Neural crest cell (in vitro differentiated cells): ENCODE measurements at places on chromosomes 13 and 19. TPM values are rescaled to one million over a fixed set of nuclear protein-coding genes. Genes with fewer than 3 reads are reported as not detected.

DNA sequence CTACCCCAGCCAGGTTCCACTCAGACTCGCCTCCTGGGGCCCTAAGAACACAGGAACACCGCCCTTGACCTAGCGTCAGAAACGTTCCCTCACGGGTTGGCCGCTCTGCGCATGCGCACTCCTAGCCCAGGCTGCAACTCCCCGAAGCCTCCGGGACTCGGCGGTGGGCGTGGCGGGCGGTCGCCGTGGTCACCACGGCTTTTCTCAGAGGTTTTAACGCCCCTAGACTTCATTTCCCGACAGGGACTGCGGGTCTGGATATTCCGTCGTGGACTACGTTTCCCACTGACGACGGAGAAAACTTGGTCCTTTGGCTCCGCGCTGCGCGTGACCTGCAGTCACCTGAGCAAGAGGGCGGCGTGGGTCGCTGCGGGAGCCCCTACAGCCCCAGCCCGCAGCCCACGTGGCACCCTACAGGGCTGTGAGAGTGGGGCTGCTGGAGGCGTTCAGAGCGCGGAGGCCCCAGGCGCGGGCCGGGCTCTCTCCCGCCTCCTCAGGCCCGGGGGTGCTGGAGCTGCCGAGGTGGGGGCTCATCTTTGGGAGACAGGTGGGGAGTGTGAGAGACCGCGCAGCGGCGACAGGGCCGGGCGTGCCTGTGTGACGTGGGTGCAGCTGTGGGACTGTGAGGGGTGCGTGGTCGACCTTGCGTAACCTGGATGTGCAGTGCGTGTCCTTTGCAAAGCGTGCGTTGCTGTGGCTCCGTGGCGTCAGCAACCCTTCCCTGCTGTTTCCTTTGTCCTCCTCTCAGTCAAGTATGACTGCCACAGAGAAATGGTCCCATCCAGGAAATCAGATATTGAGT is 38.0 kb upstream of the ZNF573 start:
- DNase-seq = peak; percentile 68

DNA sequence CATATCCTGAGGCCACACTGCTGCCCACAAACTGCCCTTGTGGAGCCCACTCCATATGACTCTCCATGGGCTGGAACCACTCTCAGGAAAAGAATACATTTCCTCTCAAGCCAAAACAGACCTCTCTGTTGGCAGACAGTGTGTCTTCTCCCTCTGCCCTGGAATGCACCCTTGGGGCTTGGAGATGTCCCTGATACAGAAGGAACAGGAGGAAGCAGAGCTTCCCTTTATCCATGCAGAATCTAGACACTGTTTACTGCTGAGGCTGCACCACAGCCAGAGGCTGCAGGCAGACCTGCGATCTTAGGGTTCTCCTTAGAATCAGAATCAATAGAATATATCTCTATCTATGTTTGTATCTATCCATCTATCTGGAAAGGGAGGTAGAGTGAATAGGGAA is 26.8 kb upstream of the CYP4F8 start:
- no peak for DNase-seq

Gene MAP1S
- 91.8 and 93.4 TPM in 2 replicates for total RNA-seq

Gene LRRC63
- 0.37 and 0.52 TPM in 2 replicates for total RNA-seq

- DNase-seq = no peak
Observed at GRCh38 chr19:18856385-18857126, 24.8 kb downstream of the UPF1 start.

GRCh38 chr19:44792281-44792680 is 14.6 kb downstream of the CBLC start:
- DNase-seq = no peak

DNA sequence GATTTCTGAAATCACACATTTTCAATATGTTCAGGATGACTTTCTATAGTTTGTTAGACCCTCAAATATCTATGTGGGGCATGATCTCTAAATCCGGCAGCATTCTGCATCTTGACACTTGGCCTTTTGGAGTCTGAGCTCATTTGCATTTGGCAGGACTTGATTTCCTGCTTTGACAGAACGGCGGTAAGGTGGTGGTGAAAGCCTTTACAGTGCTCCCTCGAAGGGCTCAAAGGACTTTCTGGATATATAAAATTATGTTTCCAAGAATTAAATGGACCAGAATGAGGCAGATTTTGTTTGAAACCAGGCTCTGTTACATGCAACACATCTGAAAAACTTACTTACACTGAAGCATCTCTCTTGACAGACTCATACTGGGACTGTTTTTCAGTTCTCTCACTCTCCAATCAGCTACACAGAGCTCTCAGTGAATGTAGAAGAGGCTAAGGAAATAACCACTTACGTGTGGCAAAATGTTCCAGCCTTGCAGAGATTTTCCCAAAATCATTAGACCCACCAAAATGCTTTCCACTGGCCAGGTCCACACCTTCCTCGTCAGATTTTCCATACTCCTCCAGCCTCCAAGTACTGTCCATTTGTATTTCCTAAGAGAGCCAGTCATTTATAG is 207.2 kb downstream of the SPRY2 start:
- DNase-seq = no peak

DNA sequence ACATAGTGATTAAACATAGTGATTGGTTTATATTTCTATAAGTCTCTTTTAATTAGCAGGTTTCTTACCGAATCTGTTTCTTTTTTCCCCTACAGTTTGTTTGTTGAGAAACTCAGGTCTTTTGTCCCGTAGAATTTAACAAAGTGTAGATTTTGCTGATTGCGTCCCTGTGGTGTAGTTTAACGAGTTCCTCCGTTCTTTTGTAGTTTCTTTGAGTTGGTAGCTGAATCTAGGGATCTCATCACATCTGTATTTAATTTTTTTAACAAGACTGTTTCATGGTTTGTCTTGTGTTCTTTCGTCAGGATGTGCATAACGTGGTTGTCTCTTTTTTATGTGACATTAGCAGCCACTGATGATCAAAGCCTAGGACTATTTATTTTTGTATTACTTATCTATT is 111.1 kb downstream of the AKAP11 start:
- no peak for DNase-seq

DNA sequence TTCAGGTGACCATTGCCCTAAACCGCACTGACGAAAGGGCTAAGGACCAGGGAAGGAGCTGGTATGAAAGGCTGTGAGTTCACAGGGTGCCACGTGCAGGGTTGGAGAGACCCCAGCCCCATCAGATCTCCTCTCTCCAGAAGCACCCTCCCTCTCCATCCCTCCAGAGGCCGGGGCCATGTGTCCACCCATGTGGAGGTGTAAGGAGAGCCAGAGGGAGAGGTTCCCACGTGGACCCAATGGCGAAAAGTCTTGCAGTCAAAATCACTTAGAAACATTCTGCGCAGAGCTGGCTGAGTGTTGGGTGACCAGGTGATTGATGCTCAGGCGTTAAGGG is 168.3 kb downstream of the COL4A1 start:
- no peak for DNase-seq

GRCh38 chr19:6999933-7000332 is 21.3 kb downstream of the MBD3L2B start:
- no peak for DNase-seq

DNA sequence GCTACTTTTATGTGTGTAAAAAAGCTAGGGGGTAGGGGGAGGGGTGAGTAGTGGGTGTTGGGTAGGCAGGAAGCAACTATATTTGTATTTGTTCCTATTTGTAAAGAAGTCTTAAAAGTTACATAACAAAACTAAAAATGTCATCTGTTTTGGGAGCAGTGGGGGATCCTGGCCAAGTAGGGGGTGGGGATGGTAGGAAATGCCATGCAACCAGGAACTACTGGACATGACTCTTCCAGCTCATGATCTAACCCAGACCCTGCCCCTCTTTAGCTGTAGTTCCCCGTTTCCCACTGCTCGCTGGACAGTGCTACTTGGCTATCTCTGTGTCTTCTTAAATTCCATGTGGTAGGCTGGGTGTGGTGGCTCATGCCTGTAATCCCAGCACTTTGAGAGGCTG is 3.2 kb downstream of the GTF3A start:
- no peak for DNase-seq

DNA sequence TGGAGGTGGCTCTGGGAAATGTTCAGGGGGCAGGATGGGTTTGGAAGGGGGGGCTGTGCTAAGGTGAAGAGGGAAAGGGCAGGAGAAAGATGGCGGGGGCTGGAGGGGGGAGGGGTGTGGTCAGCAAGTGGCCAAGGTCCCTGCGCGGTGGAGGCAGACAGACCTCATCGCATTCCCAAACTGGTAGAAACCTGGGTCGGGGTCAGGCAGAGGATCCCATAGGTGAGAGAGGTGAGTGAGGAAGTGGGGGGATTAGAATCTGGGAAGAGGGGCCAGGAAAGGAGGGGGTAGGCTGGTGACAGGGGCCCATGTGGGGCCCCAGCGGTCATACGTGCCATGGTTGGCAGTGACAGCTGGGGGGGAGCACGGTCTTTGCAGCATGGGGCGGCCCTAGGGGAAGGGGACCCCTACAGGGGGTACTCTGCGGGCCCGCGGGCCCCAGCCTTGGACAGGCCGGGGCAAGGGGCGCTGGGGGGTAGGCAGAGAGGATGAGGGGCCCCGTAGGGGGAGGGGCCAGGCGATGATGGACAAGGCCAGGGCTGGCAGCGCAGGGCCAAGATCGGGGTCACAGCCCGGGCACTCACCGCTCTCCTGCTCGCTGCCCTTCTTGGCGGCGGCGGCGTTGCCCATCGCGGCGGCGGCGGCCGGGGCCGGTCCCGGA is 514 bp downstream of the PRKACA start:
- no peak for DNase-seq

GRCh38 chr13:26727633-26728032 is 33.0 kb downstream of the GPR12 start:
- DNase-seq = no peak

DNA sequence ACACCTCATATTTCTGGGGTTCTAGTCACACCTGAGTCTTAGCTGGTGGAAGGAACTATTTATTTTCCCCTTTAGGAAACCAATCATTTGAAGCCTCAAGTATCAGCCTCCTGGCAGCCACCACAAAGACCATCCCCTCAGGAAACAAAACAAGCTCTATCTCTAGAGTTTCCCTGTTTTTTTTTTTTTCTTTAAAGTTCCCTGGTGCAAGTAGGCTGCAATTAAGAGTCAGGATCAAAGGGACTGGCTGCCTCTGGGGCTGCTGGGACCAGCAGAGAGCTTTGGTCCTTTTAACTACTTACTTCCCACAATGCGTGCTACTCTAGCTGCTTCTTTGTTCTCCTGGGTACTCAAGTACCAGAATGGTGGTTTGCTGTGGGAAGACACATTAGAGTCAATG is 11.4 kb downstream of the MBNL2 start:
- no peak for DNase-seq

- DNase-seq = no peak
Observed at GRCh38 chr13:42766016-42766415, 15.4 kb upstream of the FAM216B start.

DNA sequence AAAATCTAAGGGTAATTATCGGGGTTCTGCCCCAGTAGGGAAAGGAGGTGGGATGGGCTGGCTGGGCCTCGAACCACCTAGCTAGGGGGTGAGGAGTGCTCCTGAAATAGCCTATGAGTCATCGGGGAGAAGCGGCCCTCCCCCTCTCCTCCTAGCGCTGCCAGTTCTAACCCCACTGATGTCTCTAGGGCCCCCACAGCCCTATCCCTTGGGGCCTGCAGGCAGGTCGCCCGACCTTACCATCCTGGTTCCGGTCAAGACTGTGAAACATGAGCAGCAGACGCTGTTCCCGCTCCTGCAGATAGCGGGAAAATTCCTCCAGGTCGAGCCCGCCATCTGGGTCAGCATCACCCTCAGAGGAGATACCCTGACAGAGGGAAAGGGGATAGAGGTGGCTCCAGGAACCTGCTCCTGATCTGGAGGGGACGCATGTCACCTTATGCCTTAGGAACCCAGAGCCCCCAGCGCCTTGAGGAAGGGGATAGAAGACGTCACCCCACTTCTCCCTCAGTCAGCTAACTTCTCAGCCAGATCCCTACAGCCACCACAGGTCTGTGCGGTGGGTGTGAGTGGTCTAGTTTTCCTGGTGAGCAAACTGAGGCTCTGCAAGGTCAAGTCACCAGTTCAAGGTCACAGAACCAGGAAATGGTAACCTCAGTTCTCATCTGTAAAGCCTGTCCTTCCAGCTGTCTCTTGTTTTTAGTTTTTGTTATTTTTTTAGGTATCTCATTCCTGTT is 1.5 kb downstream of the SLC25A23 start:
- no peak for DNase-seq

GRCh38 chr19:52094526-52095130 is 937 bp downstream of the ZNF841 start:
- DNase-seq = peak; percentile 2

- no peak for DNase-seq
Observed at GRCh38 chr19:5719274-5719960, 529 bp downstream of the LONP1 start.

Gene ZNF547
- total RNA-seq = 5.2 and 8.7 TPM in 2 replicates

GRCh38 chr19:42166316-42166715 is 34.1 kb upstream of the POU2F2 start:
- DNase-seq = no peak

DNA sequence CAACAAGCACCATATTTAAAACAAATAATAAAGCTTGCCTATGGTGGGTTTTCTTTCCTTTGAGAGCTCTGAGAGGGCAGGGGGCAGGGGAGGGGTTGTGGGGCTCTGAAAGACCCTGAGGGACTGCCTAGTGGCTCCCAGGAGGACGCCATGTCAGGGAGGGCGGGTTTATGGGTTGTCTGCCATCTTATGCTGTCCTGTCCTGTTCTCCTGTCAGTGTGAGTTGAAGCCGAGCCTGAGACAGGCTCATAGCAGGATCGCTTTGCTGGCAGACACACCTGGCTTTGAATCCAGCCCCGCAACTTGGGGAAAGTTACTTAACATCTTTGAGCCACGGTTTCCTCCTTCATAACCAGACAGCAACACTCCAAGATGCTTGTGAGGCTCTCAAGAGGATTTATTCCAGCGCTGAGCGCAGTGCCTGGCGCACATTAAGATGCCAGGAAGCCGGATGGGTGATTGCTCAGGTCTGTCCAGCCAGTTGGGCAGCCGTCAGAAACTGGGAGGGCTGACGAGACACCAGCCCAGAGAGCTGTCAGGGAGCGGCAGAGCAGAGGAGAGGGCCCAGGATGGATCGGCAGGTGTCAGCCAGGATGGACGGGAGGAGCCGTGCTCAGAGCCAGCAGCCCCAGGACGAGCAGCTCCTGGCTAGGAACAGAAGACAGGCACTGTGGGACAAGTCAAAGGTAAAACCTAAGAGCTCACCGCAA is 36.8 kb upstream of the C1QTNF9 start:
- DNase-seq = no peak

Gene ZNF681
- total RNA-seq = 9.4 and 11.5 TPM in 2 replicates

Gene TTYH1
- 180 and 207 TPM in 2 replicates for total RNA-seq

- no peak for DNase-seq
Observed at GRCh38 chr13:110541526-110541920, 20.0 kb downstream of the RAB20 start.

GRCh38 chr13:45240143-45240542 is 39.3 kb upstream of the KCTD4 start:
- DNase-seq = no peak
